Germinal center (tissue), 1 donor: ENCODE measurements at places on chromosomes 13 and 19.

DNA sequence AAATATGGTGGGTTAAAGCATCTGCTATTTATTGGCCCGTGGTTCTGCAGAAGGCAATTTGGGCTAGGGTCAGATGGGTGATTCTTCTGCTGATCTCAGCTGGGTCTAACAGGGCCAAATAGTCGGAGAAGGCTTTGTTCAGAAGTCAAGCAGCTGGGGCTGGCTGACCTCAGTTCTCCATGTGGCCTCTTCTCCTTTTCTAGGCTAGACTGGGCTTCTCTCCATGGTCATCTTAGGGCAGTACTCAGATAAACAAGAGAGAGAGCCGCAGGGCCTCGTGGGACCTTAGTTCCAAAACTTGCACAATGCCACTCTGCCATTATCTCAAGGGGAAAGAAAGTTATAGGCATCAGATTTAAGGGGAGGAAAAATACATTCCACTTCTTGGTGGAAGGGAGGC is 89.6 kb downstream of the NALCN start:
- no peak for DNase-seq

DNA sequence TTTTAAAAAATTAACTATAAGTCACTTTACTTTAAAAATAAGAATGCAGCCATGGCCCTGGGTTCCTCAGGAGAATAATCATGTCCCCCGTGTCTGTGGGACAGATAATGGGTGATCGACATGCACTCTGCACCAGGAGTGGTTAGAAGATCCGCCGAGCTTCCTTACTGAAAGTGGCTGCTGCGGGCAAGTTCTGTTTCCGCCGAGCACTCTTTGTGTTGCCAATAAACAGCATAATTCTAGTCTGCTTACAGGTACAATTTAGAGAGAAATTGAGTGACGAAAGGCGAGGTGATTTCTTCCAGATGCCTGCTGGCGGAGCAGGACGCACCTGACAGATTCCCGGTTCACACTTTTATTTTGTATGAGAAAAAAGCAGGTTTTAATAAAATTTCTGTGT is 139.0 kb downstream of the SOX1 start:
- DNase-seq: no peak

DNA sequence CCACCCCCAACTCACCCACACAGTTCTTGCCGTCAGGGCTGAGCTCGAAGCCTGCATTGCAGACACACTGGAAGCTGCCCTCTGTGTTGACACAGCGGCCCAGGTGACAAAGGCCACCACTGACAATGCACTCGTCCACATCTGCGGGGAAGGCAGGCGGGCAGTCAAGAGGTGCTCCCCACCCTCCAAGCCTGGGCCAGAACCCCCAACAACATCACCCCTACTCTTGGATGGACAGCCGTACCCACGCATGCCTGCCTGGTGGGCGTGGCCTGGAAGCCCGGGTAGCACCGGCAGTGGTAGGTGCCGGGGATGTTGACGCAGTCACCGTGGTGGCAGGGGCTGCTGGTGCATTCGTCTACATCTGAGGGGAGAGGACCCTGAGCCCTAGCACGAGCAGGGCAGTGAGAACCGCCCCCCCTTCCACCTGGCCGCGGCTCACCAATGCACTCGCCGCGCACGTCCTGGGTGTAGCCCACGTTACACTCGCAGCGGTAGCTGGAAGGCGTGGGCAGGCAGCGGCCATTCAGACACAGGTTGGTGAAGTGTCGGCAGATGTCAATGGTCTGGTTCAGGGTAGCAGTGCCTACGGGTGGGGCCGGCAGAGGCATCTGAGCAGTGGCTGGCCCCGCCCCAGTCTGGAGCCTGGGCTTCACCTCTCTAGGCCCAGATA is 13.3 kb downstream of the FBN3 start:
- DNase-seq: no peak

DNA sequence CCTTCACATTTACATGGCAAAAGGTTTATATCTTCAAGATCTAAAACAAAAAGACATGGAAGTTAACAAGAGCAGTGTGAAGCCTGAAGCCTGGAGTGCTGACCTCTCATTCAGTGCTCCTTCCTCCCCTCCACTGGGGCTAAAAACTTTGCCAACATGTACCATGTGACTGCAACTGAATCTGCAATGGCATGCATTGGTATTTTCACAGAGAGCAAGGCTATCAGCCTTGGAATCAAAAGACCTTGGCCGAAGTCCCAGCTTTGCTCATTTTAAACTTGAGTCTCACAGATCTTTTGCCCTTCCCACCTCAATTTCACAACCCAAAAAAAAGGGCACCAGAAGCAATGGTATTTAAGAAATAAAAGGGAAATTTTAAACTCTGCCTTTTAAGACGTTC is 325.1 kb downstream of the DCT start:
- no peak for DNase-seq

GRCh38 chr13:25930653-25931052 is 121.2 kb downstream of the SHISA2 start:
- no peak for DNase-seq

DNA sequence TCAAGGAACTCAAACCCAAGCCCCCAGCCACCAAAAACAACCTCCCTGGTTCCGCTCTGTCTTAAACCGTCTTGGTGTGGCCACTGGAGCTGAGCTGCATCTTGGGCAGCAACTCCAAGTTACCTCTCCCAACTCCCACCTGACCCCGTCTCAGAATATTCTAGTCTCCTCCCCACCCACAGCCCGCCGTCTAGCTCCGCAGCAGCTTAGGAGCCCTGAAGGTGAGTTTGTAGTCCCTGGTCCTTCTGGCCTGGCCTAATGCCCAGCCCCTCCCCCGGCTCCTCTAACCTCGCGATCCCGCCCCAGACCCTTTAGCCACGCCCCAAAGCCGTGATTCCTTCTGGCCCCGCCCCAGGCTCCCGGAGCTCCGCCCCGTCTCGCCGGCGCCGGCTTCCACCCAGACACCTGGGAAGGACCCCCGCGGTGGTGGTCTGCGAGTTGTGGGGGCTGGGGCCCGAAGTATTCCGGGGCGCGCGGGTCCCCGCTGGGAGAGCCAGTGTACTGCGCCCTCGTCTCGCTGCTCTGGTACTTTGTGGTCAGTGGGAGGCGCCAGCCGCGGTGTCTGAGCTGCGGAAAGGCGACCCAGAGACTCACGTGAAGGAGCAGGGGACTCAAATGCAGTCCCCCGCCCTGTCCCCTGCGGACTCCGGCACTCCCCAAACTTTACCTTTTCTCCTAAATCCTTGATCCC is 2.5 kb upstream of the LHB start:
- peak; percentile 77 for DNase-seq

GRCh38 chr13:93502071-93502470 is 275.5 kb downstream of the GPC6 start:
- DNase-seq: no peak

DNA sequence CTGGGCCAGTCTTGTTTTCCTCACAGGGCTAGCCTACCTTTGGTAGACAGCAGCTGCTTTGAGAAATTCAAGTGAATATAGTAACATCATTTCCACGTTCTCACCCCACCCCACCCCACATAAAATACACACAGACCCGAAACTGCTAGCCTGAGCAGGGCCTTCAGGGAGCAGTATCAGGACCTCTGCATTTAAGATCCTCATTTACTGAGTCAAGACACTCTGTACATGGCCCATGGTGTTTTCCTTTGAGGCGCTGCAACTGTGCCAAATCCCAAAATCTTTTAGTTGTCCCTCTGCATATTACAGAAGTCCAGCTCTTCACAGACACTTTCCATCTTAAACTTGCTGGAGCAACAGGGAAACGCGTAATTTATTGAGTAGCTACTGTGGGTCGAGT is 43.0 kb downstream of the ESD start:
- no peak for DNase-seq

DNA sequence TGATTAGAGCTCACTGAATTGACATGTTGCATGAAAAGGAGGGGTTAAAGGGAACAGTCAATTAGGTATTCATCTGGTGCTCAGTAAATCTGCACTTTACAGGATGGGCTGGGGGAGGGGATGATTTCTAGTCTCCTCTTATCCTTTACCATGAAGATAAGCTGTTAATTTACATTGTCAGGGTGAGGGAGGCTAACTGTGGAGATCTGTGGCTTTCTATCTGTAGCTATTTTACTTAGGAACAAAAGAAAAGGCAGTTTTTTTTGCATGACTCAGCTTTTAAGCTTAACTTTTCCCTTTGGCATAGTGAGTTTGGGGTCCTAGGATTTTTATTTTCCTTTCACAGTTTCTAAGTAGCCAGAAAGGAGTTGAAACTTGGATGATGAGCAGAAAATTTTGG is 253.3 kb downstream of the LMO7 start:
- DNase-seq: no peak

DNA sequence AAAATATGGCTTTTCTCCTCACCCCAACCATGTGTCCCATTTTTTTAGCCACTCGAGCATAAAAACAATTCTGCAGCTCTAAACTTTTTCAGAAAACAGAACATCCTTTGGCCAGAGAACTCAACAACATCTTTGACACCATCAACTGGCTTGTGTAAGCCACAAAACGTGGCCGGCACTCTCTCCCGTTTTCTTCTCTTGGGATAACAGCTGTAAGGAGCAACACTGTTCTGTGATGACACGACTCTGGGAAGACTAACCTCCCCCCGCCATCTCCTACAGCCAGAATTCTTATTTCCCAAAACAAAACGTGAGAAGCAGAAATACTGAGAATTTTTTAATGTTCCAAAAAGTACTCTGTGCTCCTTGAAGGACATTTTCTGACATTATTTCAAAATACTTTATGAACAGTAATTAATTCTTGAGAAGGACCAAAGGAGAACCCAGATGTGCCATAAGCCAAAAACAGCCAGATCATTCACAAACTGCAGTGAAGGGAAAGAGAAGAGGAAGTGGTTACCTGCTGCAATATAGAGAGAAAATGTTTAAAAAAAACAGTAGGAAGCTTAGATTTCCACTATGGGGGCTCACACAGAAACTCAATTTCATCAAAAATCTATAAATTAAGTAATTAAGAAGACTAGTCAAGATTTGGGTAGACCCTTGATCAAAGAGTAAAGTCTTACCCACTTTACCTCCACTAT is 25.8 kb downstream of the COL4A1 start:
- no peak for DNase-seq

- DNase-seq: no peak
Observed at GRCh38 chr13:21813110-21813509, 142.2 kb downstream of the FGF9 start.

- DNase-seq: no peak
Observed at GRCh38 chr19:10120538-10121189, 965 bp upstream of the EIF3G start.

GRCh38 chr13:25783601-25784024 is 268.2 kb downstream of the SHISA2 start:
- no peak for DNase-seq

- DNase-seq: peak; percentile 40
Observed at GRCh38 chr19:47284324-47284899, 9.7 kb downstream of the INAFM1 start.

- DNase-seq: no peak
Observed at GRCh38 chr13:71758828-71759227, 108.2 kb downstream of the DACH1 start.

- no peak for DNase-seq
Observed at GRCh38 chr19:30357580-30357954, 14.6 kb upstream of the ZNF536 start.

DNA sequence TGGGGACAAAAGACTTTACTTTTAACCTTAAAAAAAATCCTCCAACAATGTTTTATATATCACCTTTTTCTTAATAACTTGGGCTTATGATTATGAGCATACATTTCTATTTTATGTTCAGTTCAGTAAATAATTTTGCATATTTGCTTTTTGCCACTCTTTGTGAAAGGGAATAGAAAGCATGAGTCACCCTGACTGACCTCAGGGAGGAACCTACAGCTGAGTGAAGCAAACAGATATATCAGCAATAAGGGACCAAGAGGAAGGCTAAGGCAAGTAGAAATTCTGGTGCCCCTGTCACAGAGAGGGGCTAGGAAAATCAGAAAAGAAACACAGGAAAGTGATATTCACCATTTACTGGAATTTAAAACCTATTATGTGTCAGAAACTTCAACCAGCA is 37.2 kb upstream of the SOHLH2 start:
- DNase-seq: no peak

DNA sequence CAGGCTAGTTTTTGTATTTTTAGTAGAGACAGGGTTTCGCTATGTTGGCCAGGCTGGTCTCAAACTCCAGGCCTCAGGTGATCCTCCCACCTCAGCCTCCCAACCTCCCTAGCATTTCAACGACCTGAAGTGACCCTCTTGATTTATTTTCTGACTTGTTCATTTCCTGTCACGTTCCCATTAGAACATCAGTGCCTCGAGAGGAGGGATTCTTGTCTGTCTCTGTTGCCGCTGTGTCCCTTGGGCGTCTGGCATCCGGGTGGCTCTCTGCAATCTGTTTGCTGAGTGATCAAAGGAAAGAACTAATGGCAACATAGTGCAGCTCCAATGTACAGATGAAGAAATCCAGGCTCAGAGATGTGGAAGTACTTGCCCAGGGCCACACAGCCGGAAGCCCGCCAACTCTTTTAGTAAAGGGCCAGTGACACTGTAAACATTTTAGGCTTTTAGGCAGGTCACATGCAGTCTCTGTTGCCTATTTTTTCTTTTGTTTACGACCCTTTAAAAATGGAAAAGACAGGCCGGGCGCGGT is 47.5 kb downstream of the NFIC start:
- DNase-seq: no peak

DNA sequence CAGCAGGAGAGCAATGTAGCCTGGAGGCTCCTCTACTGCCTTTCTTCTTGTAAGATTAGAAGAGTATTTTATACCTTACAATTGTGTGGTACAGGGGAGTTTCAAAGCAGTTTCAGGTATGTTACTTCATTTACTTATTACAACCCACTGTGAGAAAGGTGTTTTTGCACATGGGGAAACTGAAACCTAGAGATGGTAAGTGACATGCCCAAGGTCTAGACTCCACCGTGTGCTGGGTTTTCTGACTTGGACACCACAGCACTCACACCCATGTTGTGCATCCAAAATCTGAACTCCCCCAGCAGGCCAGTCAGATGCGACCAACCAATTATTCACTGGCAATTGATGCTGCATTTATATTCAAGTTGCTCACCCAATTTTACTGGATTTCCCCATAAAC is 22.8 kb downstream of the ERICH6B start:
- no peak for DNase-seq

DNA sequence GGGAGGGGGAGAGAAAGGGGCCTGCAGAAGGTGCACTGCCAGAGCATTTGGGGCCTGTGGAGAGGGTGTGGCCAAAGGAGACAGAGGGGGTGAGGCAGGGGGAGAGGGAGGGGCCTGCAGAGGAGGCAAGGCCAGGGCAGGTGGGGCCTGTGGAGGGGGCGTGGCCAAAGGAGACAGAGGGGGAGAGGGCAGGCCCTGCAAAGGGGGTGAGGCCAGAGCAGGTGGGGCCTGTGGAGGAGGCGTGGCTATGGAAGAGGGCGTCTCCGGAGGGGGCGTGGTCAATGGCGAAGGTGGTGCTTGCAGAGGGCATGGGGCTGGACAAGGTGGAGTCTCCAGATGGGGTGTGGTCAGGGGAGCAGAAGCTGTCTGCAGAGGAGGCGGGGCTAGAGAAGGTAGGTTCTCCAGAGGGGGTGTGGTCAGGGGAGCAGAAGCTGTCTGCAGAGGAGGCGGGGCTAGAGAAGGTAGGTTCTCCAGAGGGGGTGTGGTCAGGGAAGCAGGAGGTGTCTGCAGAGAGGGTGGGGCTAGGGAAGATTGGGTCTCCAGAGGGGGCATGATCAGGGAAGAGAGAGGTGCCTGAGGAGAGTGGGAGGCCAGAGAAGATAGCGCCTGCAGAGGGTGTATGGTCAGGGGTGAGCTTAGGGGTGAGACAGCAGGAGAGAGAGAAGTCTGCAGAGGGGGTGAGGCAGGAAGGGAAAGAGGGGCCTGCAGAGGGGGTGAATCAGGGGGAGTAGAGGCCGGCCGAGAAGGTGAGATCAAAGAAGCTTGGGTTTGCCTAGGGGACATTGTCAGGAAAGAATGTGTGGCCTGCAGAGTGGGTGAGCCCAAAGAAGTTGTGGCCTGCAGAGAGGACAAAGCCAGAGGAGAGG is 3.4 kb downstream of the PRR36 start:
- peak; percentile 47 for DNase-seq

- no peak for DNase-seq
Observed at GRCh38 chr19:56316728-56317127, 2.1 kb upstream of the ZSCAN5A start.
